Right cardiac atrium (tissue), 5 donors: ENCODE measurements at places on chromosomes 12 and 14. TPM values are rescaled to one million over a fixed set of nuclear protein-coding genes. Genes with fewer than 3 reads are reported as not detected.

Gene NCKAP5L
- polyA plus RNA-seq: 18.1 TPM

Gene PLEKHG7
- polyA plus RNA-seq: not detected

Gene PRH2
- not detected for polyA plus RNA-seq

Gene EFS
- 6.2 TPM for polyA plus RNA-seq

Gene TBX3
- 13.9 TPM for polyA plus RNA-seq

Gene TMPRSS12
- polyA plus RNA-seq: not detected

Gene TAS2R10
- polyA plus RNA-seq: not detected

Gene CDH24
- 2.5 TPM for polyA plus RNA-seq

Gene ART4
- 6.8 TPM for polyA plus RNA-seq
